ENCODE measurements at places on chromosomes 2 and 18.

DNA sequence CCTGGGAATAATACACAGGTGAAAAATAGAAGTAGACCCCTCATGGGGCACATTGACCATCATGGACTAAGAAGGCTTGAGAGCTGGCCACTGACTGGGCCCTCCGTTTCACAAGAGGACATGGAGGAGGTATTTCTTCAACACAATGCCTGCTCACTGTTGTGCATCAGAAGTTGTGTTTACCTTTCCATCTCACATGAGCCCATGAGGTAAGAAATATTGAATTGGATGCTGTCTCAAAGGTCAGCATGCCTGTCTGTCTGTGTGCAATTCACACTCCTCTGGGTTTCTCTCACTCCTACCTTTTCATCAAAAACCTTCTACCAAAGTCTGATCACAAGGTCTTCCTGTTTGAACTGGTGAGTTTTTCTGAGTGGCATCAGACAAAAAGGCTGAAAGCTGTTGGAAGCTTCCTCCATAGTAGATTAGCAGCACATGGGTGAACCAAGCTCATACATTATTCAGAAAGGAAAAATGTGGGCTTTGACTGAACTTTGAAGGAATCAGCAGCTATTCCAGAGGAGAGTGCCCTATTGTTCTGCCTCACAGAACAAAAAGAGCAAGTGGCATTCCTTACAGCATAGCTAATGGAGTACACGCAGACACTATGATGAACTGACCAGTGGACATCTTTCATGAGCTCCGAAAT is 143.2 kb upstream of the RND3 start:
- no peak for DNase-seq

DNA sequence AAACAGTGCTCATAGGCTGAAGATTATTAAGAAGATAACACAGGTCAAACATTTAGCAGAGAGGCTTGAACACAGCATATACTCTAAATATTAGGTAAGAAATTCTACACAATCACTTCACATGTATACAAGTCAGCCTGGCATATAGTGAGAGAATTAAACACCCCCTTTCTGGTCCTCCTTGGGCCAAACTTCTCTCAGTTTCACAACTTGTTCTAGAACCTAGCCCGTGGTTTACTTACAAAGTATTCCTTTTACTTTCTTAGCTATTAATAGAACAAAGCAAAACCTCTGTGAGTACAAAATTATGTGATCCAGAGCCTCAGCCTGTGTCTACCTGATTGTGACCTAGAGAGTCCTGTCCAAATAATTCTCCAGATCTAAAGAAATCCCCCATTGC is 562.8 kb downstream of the TNS1 start:
- DNase-seq, result no peak

- DNase-seq, result no peak
These were observed 141.1 kb downstream of the ATP9B start for GRCh38 chr18:79210002-79210910.

DNA sequence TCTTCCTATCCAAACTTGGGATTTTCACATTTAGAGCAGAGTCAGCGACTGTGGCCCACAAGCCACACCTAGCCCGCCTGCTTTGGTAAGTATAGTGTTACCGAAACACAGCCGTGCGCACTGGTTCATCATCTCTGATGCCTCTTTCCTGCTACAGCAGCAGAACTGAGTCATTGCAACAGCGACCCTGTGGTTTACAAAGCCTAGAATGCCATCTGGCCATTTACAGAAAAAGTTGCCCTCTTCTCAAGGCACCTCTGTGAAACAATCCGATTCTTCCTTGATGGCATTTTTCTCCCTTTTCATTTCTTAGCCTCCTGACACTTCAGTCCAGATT is 10.7 kb upstream of the IAH1 start:
- no peak for DNase-seq

DNA sequence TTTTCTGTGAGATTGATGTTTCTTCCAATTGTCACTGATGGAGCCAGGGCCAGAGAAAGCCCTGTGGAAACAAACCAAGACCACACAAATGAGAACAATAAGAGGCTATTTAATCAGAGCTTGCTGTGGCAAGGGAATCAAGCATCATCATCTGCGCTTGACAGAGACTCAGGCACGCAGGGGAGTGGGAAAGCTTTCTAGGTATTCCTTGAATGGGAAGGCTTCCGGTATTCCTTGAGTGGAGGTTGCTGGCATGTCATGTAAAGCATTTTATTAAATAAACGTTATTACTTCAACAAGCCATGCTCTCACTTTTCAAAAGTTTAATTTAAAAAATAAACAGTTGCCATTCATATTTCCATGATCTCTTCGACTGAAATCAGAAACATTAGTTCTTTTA is 194.6 kb upstream of the SYT4 start:
- no peak for DNase-seq

Measured in activated T-helper 1 cell treated with anti-CD3 and anti-CD28 coated beads, Interleukin-2, amount 50 U/mL, for 16 hours (primary cell).